ENCODE measurements at places on chromosomes 1 and 21.

- peak; percentile 39 for DNase-seq
These were observed 504 bp downstream of the SCCPDH start for GRCh38 chr1:246724731-246725095.

GRCh38 chr1:228445843-228446650, 29.4 kb upstream of the TRIM17 start:
- DNase-seq, result peak; percentile 29

- DNase-seq, result no peak
These were observed 3.3 kb downstream of the NCSTN start for GRCh38 chr1:160346463-160346862.

DNA sequence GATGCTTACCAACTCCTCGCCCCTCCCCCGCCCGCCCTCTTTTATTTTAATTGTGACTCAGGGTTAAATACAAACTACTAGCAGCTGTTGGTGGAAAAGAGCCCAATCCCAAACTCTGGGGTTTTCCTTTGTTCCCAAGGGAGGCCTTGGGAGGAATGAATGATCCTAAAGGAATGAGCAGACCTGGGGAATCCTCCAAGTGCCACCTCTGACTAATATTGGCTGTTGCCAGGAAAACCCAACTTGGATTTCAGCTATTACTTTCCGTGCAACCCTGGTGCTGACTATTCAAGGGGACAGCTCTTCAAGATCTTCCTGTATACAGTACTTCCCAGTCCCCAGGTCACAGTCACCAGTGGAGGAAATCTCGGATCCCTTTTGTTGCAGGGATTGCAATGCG, 1.3 kb upstream of the S100A10 start:
- DNase-seq, result no peak

DNA sequence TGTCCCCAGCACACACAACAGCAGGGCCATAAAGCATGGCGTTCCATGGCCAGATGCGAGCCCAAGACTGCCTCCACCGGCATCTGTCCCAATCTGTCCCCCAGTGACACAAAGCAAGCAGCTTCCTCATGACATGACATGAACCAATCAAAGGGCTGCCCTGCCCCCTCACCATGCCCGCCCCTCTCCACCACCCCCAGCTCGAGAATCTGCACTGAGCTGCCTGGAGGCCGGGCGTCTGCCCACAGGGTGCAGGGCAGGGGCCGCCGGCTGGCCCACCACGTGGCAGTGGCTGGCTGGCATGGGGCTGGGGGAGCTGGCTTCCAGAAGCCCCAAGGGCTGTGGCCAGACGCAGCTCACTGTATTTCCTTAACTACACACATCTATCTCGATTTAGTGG, 27.8 kb downstream of the WNT9A start:
- DNase-seq, result no peak

All from amygdala (tissue), 56 donors.